ENCODE measurements at places on chromosomes 6 and 20.

GRCh38 chr6:97572943-97573342 is 289.9 kb upstream of the MMS22L start:
- DNase-seq = no peak

DNA sequence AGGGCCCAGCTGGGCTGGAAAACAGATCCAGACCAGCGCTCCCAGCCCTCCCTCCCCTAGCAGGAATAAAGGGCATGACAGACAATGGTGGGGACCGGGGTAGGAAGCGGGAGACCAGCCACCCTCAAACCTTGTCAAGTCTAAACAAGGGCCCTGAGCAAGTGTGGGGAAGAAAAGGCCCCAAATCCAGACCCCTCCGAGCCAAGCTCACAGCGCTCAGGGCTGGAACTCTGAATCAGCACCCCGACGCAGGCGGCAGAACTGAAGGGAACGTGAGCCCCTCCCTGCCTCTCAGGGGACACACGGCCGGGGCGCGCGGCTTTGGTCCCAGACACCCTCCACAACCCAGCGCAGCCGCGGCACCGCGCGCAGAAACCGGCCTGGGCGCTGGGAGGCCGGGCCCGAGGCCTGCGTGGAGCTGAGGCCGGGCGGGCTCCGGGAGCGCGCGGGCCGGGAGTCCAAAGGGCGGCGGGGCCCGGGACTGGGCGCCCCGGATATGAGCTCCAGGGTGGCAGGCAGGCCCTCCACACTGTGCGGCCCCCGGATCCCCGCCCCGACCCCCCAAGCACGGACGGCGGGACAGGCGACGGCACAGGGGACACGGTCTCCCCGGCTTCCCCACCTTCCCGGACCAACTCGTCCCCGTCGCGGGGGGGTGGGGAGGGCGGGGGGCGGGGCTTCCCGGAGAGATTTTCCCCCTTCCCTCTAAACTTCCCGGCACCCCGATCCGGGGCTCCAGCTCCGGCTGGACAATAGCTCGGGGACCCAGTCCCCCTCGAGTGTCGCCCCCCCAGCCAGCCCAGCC is 641 bp downstream of the TEAD3 start:
- no peak for DNase-seq

GRCh38 chr6:149967591-149967990 is 3.8 kb downstream of the ULBP1 start:
- DNase-seq = no peak

DNA sequence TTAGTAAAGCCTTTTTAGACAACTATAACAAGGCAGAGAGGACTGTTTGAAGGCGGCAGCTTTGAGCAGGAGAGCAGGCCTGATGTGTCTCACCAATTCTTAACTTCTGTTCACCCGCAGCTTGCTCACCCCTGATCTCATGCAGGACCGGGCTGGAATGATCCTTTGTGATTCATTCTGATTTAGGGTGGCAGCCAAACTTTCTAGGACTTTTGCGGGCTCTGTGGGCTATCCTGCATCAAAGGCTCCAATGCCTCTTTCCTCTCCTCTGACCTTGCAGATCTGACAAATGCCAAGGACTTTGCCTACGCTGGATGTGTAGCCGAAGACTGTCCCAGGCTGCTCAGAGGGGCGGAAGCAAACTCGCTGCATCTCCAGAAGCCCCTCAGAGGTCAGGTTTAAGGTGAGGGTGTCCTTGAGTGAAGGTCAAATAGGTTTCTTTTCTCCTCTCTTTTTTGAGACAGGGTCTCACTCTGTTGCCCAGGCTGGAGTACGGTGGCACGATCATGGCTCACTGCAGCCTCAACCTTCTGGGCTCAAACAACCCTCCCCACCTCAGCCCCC is 72.3 kb downstream of the VEGFA start:
- DNase-seq = no peak

GRCh38 chr20:58293453-58293852 is 16.1 kb upstream of the RAB22A start:
- no peak for DNase-seq

DNA sequence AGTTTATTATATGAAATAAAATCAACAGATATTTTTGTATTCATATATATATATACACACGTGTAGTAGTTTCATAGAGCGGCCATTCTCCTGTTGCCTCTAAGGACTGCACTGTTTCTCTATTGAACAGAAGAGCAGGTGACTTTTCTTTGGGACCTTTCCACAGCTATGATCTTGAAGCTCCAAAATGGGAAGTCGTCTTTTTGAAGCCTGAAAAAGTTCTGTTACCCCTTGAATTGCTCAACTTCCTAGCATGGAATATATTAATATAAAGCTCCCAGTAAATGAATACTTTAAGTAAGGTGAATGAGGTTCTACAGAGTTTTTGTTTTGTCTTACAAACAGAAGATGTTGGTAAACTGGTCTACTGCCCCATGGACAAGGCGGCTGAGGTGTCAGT is 42.2 kb upstream of the ADTRP start:
- no peak for DNase-seq

DNA sequence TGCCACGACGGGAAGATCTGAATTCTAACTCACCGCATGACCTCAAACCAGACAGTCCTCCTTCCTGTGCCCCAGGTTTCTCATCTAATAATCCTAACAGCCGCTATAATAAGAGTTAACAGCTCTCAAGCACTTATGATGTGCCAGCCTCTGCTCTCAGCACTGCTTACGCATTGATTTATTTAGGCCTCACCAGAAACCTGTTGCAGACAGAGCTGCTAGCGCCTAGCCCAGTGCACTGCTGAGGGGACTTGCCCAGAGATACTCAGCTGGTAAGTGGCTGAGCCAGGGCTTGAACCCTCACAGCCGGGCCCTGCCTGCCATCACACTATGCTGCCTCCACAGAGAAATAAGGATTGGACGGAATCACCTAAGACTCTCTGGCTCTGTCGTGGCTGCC is 37.7 kb downstream of the GRM4 start:
- no peak for DNase-seq

- DNase-seq = peak; percentile 40
These were observed 2.1 kb upstream of the NRN1 start for GRCh38 chr6:6008648-6009421.

DNA sequence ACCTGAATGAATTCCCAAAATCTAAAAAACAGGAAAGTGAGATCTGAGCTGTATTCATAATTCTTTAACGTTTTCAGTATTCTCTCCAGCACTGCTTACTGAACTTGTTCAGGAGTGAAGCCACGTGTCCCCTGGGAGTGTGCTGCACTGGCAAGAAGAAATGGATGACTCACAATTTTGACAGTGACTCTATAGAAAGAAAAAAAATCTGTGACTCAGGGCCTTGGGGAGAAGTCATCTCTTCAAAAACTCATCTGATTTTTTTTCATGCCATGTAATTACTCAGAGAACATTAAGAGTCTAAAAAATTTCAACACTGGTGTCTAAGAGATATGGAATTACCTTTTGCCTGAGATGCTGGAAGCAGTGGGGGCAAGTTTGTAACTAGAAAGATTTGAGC is 39.7 kb downstream of the ANKEF1 start:
- DNase-seq = no peak

DNA sequence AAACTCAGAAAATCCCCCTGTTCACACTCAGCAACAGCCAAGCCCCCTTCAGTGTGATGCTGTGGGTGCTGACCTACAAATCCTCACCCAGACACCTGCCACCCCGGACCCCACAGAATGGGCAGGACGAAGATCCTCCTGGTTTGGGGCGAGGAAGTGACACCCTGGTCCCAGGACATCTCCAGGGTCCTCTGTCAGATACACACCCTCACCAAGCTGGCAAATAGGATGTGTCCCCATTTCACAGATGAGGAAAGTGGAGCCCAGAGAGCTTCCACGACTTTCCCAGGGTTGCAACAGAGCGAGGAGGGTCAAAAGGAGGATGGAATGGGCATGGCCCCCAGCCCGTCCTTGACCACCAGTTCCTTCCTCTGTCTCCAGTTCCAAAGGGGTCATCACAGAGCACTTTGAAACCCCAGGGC is 92.0 kb upstream of the AFDN start:
- DNase-seq = no peak

- no peak for DNase-seq
These were observed 548.5 kb downstream of the CD83 start for GRCh38 chr6:14665827-14666724.

- no peak for DNase-seq
These were observed 68.8 kb downstream of the FGD2 start for GRCh38 chr6:37074053-37074827.

DNA sequence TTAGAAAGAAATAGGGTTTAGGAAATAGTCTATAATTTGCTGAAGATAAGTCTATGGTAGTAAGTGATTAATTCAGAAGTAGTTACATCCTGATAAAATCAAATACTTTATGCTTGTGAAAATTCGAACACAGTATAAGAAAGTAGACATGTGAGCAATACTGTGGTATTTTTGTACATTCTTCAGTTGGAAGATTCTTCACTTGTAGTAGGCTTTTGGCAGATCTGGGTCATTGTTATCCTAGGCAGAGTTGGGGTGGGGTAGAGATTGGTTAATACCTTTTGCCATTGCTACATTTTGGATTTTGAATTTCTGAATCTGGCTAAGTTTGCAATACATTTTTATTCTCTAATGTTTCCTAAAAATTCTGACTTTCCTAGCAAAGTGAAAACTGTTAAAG is 197.5 kb downstream of the BCKDHB start:
- no peak for DNase-seq

DNA sequence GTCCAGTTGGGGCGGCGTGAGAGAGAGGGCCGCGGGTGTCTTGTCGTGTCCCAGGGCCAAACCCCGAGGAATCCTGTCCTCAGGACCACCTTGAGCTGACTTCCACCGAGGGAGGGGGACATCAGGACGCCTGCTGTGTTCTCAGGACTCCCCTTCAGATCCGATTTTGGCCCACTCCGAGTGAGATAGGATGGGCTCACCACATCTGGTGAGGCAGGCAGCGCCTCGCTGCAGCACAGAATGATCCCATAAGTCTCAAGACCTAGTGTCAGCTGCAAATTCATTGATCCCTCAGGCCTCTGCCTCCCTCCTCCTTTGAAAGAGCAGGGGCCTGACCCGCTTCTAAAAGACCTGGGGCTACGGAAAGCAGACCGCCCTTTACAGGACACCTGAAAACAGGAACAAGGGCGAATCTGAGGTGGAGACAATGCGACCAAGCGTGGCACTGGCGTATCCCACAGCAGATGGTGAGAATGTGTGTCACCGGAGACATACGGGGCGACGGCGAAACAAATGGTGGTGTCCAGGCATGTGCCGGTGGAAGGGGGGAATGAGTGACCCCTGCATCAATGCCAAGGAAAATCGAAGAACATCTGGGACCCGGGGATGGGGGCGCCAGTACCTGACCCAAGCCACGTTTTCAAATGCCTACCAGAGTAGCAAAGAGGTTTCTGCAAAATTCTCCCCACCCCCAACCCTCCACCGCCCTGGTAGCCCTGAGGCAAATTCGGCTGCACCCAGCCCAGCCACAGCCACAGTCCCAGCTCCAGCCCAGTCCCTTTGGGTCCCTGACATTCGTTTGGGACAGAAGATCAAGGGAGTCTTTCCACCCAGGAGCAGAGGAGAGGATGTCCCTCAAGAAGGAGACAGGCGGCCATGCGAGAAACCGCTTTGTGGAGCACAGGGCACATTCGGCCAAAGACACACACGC is 162.1 kb upstream of the ZNF337 start:
- DNase-seq = no peak

DNA sequence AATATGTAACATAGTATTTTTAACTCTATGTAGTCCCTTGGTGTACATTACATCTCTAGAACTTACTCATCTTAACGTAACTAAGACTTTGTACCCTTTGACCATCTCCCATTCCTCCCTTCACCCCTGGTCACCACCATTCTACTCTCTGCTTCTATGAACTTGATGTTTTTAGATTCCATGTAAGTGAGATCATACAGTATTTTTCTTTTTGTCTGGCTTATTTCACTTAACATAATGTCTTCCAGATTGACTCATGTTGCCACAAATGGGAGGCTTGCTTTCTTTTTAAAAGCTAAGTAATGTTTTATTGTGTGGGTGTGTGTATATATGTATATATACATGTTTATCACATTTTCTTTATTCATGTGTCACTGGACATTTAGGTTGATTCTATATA is 55.8 kb downstream of the TMEM200A start:
- DNase-seq = no peak

DNA sequence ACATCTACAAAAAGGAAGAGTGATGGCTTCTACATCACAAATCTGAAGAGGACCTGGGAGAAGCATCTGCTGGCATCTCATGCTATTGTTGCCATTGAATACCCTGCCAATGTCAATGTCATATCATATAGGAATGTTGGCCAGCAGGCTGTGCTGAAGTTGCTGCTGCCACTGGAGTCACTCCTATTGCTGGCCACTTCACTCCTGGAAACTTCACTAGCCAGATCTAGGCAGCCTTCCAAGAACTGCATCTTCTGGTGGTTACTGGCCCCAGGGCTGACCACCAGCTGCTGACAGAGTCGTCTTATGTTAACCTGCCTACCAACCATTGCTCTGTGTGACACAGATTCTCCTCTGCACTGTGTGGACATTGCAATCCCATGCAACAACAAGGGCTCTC is 111.8 kb downstream of the PERP start:
- DNase-seq = no peak

GRCh38 chr6:30847421-30847970 is 36.8 kb upstream of the DDR1 start:
- no peak for DNase-seq

- DNase-seq = no peak
These were observed 5.3 kb upstream of the PM20D2 start for GRCh38 chr6:89140347-89141156.

- no peak for DNase-seq
These were observed 4.0 kb downstream of the ZBTB24 start for GRCh38 chr6:109478841-109479624.

GRCh38 chr6:116352515-116353471 is 18.0 kb upstream of the DSE start:
- no peak for DNase-seq

- DNase-seq = no peak
These were observed 33.4 kb downstream of the KIF25 start for GRCh38 chr6:168030908-168031307.

GRCh38 chr6:29942275-29943052 is at the start of gene HLA-A:
Gene HLA-A (plus strand): TSS chr6:29942532. CDS start chr6:29942554, 22 bp downstream.
- peak; percentile 95 for DNase-seq

DNA sequence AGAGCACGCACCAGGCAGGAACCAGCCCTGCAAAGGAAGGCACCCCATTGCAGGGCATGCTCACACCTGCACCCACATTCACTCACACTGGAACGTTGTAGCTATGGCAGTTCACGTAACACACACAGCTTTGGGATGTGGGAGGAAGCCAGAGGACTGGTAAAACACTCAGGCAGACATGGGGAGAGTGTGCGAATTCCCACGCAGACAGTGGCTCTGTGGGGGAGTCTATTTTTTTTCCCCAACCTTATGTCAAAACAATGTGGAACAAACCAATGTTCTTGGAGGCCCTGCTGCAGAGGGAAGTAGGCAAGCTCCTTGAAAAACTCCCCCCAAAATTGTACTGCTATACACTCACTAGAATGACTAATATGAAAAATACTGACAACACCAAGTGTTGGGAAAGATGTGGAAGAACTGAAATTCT is 91.0 kb downstream of the PPP1R14C start:
- no peak for DNase-seq

- DNase-seq = no peak
These were observed 46.8 kb upstream of the STX16 start for GRCh38 chr20:58604128-58604881.

- no peak for DNase-seq
These were observed 327.3 kb downstream of the PTPRT start for GRCh38 chr20:42862446-42862845.
